ENCODE measurements at places on chromosomes 5 and 9.

GRCh38 chr5:152379331-152379730 lies 25.7 kb downstream of the NMUR2 start:
- DNase-seq: no peak

DNA sequence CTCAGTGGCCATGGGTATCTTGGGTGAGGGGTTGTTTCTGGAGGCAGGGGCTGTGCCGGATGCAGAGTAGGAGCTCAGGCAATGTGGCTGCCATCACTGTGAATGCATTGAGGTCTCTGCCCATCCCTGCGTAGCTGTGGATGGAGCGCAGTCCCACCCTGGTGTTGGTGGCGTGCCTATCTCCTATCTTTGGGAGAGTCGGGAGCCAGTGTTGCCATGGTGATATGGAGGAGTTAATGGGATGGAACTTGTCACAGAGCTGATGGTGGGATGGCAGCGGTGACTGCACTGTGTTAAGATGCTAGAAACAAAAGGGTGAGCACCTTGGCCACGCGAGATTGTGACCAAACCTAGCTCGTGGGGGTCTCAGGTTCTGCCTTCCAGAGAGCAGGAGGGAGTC lies 197.3 kb downstream of the MELK start:
- no peak for DNase-seq

GRCh38 chr5:154090656-154091055 lies 51.9 kb downstream of the MFAP3 start:
- DNase-seq: no peak

GRCh38 chr9:77820293-77820954 lies 172.3 kb upstream of the GNA14 start:
- no peak for DNase-seq

DNA sequence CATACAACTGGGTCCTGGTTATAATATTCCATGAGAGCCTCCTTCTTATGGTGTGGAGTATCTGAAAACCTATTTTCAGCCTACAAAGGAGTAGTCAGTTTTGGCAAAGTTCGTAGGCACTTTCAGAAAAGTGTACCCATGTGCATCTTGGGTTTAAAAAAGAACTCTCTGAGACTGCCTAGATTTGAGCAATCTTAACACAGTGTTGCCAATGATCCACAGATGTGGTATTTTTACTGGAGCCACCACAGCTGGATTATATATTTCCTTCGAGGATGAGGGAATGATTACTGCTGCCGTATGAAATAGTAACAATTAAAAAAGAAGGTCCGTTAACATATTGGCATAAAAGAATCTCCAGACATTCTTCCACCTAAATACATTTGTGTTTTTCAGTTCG lies 1.1 kb downstream of the PALM2AKAP2 start:
- no peak for DNase-seq

DNA sequence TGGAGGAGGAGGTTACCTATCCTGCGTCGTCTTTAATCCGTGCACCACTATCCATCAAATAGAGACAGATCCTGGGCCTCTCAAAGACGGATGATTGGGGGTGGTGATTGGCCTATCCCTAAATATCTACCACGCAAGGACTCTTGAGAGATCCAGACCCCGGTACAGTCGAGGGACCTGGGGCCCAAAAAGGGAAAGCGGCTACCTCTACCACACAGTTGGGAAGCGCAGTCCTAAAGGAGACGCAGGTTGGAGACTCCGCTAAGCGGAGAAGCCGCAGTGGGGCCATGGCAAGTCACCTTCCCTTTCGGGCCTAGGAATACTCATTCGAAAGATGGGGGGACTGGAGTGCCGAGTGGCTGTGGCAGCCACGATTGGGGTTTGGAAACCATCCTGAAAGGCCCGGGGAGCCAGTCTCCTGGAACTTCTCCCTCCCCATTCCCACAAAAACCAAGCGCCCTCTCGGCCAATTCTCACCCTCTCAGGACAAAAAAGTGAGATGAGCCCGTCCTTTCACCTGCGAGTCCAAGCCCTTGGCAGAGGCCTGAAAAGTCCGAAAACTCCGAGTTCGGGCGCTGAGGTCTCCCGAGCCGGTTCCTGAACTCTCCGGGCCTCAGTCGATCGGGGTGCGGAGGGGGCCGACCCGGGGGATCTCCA lies 499 bp upstream of the FOXE1 start:
- DNase-seq: no peak

DNA sequence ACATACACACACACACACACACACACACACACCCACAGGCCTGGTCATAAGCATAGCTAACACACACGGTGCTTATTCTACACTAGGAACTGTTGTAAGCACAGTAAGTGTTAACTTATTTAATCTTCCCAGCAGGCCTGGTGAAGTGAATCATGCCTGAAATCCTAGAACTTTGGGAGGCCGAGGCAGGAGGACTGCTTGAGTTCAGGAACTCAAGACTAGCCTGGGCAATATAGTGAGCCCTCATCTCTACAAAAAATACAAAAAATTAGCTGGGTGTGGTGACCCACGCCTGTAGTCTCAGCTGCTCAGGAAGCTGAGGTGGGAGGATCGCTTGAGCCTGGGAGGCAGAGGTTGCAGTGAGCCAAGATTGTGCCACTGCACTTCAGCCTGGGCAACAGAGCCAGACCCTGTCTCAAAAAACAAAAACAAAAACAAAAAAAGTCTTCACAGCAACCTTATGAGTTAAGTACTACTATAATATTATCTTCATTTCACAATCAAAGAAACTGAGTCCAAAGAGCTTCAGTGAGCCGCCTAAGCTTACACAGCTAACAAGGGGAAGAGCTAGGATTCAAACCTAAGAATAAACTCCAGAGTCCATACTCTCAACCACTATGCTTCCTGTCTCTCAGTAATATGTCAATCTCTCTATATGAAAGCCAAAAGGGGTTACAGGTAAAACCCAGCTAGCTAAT lies 2.3 kb downstream of the MEGF9 start:
- DNase-seq: no peak

Data from NCI-H446 treated with DMSO at 0.1 percent for 48 hours (cell line).